Activated CD8-positive, alpha-beta memory T cell treated with anti-CD3 and anti-CD28 coated beads, Interleukin-2, amount 10 ng/mL, durations not matched to agents 7 days and 5 days (primary cell): ENCODE measurements at places on chromosomes 12 and 14. TPM values are rescaled to one million over a fixed set of nuclear protein-coding genes. Genes with fewer than 3 reads are reported as not detected.

Gene DIO3
- not detected for total RNA-seq

Gene SMIM41
- not detected for total RNA-seq

GRCh38 chr12:104823985-104824461 lies 134.1 kb downstream of the SLC41A2 start:
- no peak overlapping the region for H3K27ac ChIP-seq
- H3K36me3 ChIP-seq = peaks cover 9% of the 10 kb centered on the region
- no peak overlapping the region for H3K4me3 ChIP-seq
- no peaks in the 10 kb centered on the region for H3K4me1 ChIP-seq
- DNase-seq = no peak

- no peak overlapping the region for H3K4me3 ChIP-seq
- H3K4me1 ChIP-seq = peaks cover 20% of the 10 kb centered on the region
Observed at GRCh38 chr14:69586404-69586803, 11.7 kb upstream of the CCDC177 start.
